ENCODE measurements at places on chromosomes 13 and 19.

GRCh38 chr13:39784347-39784746 lies 128.9 kb downstream of the COG6 start:
- no peak for DNase-seq

DNA sequence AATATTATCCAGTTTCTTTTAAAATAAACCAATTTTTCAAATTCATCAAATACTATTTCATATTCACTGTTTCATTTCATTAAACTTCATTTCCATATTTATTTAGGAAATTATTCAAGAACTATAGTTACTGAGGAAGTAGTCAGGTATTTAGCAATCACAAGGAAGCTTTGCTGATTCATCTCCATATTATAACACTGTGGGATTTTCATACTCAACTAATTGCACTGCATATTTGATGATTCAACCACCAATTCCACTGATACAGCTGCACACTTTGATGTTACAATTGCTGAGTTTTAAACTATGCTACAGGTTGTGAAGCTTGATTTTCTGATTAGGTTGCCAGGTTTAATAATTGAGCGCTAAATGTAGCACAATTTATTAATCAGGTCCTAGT lies 556.8 kb upstream of the SLITRK1 start:
- DNase-seq: no peak

DNA sequence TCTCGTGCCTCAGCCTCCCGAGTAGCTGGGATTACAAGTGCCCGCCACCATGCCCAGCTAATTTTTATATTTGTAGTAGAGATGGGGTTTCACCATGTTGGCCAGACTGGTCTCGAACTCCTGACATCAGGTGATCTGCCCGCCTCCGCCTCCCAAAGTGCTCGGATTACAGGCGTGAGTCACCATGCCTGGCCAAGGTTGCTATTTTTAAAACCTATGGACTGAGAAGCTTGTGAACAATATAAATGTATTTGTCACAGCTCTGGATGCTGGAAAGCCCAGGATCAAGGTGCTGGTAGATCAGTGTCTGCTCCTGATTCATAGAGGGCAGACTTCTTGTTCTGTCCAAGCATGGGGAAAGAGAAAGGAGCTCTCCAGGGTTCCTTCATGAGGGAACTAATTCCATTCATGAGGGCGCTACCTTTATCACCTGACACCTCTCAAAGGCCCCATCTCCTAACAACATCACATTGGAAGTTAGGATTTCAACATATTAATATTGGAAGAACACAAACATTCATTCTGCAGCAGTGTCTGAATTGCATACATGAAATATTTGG lies 16.1 kb downstream of the CARD8 start:
- DNase-seq: no peak

- DNase-seq: no peak
Measured at GRCh38 chr19:6521718-6522646, 8.8 kb upstream of the TNFSF9 start.

GRCh38 chr13:52096062-52096461 lies 32.8 kb downstream of the NEK5 start:
- DNase-seq: no peak

All from COR-L47 (cell line).